T-helper 1 cell (primary cell): ENCODE measurements at places on chromosomes 7 and 10.
A peak's percentile ranks its signal among the peaks of the same experiment; 100 is the strongest.

- DNase-seq, result no peak
These were observed 172.4 kb upstream of the ZNF32 start for GRCh38 chr10:43821103-43821502.

GRCh38 chr7:128865996-128866877 lies 3.6 kb downstream of the ATP6V1F start:
- no peak for DNase-seq

DNA sequence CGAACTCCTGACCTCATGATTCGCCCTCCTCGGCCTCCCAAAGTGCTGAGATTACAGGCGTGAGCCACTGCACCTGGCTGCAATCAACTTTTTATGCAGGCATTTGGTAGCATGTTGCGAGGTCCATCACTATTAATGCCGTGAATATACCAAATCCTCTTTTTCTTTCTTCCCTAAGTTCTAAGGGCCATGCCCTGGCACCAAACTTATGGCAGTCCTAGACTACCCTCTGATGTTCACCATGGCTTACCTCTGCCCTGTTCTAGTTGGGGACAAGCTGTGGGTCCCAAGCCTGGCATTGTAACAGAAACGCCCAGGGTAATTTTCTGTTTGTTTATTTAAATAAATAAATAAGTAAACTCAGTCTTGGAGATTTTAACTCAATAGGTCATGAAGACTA lies 13.3 kb downstream of the PRSS2 start:
- no peak for DNase-seq

DNA sequence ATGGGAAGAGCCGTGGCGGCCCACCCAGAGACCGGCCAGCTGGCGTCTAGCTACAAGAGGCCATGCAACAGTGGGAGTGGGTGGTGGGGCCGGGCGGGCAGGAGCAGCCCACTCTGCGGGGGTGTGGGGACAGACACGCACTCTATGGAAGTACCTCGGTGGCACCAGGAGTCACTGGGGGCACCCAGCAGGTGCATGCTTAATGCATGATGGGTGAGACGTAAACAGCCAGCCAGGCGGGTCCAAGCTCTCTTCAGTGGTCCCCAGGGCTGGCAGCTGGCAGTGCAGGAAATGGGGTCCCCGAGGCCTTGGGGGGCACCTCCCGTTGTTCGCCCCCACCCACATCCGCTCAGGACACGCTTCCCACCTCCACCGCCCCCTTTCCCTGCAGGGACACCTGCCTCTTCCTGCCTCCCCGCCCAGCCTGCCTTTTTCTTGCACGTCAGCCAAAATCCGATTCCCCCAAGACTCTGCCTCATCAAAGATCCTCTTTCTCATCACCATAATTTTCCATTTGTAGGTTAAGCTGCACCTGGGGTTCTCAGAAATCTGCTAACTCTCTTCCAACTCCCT lies 22.6 kb upstream of the PSMG3 start:
- no peak for DNase-seq

- DNase-seq, result no peak
These were observed 45.2 kb downstream of the MTERF1 start for GRCh38 chr7:91835091-91835825.

DNA sequence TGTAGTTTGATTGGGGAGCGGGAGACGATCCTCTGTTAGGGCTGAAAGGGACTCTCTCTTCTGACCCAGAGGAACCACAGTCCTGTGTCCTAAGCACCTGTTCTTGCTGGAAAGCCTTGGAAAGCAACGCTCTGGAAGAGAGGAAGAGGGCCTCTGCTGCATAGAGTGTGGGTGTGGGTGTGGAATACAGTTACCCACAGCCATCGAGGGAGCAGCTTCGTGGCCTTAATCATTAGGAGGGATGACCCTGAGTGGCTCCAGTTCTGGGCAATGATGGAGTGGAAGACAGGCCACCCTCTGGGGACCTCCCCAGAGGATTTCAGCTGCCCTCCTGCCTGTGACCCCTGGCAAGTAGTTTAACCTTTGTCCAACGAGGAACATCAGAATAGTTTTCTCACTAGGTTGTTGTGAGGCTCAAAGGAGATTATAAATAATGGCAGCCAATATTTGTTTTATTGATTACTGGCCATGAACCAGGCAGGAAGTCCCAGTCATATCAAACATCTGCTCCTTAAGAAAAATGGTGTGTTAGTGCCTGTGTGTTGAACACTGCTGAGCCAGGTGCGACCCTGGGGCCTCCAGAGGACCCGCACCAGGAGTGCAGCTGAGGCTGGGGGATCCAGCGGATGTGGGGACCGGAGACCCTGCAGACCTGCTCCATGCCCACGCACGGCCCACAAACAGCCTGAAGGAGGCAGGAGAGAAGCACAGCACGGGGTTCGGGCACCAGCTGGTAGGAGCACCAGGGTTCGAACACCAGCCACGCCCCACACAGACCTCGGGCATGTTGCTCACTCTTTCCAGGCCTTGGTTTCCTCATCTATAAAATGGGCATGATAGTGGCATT lies 35.6 kb downstream of the FAM241B start:
- no peak for DNase-seq

- no peak for DNase-seq
These were observed 42.4 kb downstream of the STARD3NL start for GRCh38 chr7:38220452-38220851.

DNA sequence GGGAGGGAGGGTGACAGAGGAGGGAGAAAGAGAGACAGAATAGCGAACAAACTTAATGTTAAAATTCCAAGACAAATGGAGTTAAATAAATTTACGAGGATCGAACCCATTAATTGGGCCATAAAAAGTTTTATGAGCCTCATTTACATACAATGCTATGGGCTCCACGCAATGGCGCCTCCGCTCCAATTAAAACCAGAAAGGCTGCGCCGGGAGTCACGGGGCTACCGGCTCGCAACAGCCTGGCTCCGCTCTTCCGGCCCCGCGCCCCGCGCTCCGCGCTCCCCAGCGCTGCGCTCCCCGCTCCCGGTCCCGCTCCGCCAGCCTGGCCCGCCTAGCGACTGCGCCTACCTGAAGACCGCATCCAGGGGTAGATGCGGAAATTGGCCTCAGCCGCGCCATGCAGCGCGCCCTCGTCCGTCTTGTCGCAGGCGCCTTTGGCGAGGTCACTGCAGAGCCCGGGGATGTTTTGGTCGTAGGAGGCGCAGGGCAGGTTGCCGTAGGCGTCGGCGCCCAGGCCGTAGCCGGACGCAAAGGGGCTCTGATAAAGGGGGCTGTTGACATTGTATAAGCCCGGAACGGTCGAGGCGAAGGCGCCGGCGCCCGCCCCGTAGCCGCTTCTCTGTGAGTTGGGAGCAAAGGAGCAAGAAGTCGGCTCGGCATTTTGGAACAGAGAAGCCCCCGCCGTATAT lies 513 bp downstream of the HOXA7 start:
- DNase-seq, result no peak

DNA sequence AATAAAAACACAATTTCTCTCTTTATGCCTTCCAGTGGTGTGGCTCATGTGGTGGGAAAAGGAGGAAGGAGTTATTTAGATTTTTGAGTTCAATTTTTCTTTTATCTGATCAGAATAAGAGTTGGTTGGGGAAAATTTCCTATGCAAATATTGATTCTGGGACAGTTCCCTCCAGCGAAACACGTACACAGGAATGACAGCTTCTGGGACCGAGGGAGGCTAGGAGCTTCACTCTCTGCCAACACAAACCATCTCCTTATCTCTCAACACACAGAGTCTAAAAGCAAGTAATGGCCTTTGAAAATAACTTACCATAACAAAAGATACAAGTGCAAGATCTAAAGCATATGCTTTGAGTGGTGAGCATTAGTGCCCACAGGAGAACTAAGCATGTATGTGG lies 122.7 kb downstream of the RAPGEF5 start:
- DNase-seq, result no peak

DNA sequence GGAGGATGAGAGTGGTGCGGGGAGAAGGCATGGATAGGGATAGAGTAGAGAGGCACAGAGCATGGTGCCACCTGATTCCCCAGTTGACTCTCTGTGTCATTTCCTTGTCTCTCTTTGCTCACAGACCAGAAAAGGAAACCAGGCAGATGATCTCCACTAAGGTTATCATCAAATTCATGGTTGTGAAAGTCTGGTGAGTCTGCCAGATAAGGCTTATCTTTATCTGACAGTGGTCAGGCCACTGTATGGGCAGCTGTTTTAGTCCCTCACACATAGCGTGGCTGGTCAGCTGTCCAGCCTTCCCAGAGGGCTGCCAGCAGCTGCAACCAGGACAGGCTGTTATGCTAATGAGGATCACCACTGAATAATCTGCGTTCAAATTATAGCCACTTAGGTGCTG lies 99.0 kb downstream of the ADRA2A start:
- DNase-seq, result no peak

GRCh38 chr10:84685047-84685660 lies 356.8 kb downstream of the CCSER2 start:
- no peak for DNase-seq

DNA sequence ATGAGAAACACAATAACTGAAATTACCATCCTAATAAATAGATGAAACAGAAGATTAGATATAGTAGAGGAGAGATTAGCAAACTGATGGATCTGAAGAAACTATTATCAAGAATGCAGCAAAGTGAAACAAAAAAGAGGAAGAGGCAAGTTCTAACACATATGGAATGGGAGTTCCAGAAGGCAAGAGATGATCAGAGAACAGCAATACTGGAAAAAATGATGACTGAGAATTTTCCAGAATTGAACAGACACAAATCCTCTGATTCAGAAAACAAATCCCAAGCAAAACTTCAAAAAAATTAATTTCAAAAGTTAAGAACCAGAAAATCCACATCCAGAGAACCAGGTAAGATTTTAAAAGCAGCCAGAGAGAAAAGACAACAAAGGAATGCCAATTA lies 20.2 kb upstream of the CYREN start:
- no peak for DNase-seq

GRCh38 chr7:94392393-94392786 lies 2.3 kb upstream of the COL1A2 start:
- no peak for DNase-seq

GRCh38 chr7:43570688-43571365 lies 12.1 kb upstream of the STK17A start:
- no peak for DNase-seq

- DNase-seq, result no peak
These were observed 186.2 kb downstream of the MACC1 start for GRCh38 chr7:20030915-20031362.

DNA sequence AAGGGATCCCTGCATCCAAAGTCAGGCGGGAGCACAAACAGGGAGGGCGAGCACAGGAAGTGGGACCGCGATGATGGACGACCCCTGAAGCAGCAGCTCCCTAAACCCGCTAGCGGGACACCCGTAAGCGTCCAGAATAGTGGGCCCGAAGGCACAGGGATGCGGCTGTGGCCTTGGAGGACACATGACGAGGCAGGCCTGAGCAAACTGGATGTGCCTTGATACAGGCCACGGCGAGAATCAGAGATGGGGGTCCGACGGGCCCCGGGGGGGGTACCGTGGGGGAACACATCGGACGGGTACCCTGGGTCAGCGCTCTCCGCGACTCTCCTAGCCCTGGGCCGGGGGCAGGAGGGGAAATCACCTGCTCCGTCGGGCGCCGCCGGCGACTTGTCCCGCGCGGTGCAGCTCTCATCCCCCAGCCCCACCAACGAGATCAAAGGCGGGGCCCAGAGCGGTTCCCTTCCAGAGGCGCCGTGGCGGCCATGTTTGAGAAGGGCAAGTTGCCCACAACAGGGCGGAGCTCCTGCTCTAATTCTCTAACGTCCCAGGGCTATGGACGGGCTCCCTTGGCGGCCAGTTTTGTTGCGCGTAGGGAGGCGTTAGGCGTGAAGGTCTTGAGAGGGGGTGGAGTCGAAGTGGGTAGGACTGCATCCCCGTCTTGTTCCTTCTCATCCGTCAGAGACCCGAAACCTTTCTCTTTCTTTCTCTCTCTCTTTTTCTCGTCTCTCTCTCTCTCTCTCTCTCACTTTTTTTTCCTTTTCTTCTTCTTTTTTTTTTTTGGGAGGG lies at the start of gene CUEDC2:
Gene CUEDC2 (minus strand): TSS at position 413 of the 789 bp plus-strand sequence. CDS start 7,386 bp downstream, outside the sequence.
- DNase-seq, result peak; percentile 84
